ENCODE measurements at places on chromosomes 2 and 18. TPM values are rescaled to one million over a fixed set of nuclear protein-coding genes. Genes with fewer than 3 reads are reported as not detected.

Gene CHRNA1
- total RNA-seq, result not detected

DNA sequence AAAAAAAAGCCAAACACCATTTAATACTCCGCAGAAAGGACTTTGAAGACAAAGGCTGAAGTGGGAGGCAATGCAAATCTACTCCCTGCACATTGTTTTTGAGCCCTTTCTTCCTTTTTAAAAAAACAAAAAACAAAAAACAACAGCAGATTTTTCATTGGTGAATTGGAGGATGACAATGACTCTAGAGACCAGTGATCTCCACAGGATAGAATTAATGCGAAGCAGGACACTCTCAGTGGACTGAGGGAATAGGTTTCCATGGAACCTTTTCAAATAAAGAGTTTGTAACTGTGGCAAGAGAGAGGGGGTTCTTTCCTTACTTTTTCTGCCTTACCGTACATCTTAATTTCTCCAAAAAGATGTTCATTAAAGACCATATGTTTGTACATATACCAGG is 371.0 kb downstream of the MEIS1 start:
- DNase-seq, result no peak

- no peak for DNase-seq
Measured at GRCh38 chr2:237039301-237040031, 46.2 kb upstream of the COPS8 start.

GRCh38 chr2:100935372-100935752 is 66.7 kb upstream of the RPL31 start:
- no peak for DNase-seq

Measured in suprapubic skin (tissue), 4 donors.